ENCODE measurements at places on chromosomes 11 and 22.

- no peak for DNase-seq
Observed at GRCh38 chr11:96412761-96413381, 23.1 kb downstream of the JRKL start.

- peak; percentile 9 for DNase-seq
Observed at GRCh38 chr22:32106930-32107329, 52.2 kb downstream of the C22orf42 start.

- DNase-seq: no peak
Observed at GRCh38 chr22:33756508-33756949, 163.7 kb downstream of the LARGE1 start.

DNA sequence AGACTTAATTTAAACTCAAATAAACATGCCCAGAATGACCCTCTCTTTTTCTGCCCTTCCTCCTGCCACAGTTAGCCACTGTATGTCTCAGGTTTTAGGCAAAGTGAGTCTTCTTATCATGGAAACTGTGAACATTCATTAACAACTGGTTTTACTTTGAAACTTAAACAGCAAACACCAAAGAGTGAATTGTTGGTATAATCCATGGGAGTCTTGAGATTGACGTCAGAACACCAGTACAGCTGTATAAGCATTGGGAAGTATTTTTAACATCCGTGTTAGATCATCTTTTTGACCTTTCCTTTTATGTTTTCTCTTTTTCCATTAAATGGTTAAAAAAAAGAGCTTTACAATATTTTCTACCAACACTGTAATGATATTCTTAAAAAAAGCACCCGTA lies 38.9 kb downstream of the ARHGEF12 start:
- no peak for DNase-seq

DNA sequence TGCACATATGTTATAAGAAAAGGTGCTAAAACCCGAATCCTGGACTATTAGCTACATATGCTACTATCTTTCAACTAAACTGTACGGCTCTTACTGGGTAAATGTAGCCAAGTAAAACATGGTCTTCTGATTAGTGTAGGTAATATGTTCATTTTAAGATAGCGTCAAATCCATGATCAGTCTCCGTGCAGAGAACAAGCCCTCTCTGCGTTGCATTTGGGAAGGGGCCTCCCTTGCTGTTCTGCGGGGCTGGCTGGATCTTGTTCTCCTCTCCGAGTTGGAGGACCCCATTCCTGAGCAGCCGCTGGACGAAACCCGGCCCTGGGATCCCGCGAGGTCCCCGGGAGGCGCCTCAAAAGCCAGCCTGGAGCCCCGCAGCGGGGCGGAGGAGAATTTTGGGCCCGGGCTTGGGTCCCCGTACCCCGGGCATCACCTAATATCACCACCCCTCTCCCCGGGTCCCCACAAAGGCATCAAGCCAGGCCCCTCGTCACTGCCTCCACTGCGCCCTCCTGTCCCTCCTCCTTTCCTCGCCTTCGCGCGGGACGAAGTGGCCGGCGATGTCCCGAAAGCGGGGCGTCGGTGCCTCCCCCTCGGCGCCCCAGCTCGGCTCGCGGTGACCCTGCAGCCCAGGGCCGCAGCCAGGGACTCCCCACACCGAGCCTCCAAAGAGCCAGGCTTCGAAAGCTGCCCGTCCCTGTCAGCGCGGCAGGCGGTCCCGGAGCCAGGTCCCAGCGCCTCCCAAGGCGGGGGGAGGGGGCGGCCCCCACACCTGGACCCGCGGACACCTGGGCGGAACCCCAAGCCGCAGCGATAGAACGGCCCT lies 54.5 kb upstream of the FBXO3 start:
- DNase-seq: no peak

GRCh38 chr22:33188326-33188725 lies 130.1 kb upstream of the SYN3 start:
- DNase-seq: no peak

DNA sequence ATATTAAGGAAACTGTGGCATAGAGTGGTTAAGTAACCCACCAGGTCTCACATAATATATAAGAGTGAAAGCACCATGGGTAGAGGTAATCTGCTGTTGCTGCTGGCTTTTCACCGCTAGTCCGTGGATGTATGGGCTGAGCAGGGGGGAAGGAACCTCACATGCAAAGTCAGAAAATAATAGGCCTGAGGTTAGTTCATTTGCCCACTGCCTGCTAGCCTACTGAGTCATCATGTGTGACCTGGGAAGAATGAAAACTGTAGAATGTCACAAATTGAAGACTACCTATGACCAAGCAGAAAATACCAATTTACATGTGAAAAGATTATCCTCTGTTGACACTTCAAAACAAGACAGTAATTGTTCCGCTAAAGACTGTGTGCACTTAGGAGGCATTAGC lies 560.1 kb upstream of the FAT3 start:
- DNase-seq: peak; percentile 3

DNA sequence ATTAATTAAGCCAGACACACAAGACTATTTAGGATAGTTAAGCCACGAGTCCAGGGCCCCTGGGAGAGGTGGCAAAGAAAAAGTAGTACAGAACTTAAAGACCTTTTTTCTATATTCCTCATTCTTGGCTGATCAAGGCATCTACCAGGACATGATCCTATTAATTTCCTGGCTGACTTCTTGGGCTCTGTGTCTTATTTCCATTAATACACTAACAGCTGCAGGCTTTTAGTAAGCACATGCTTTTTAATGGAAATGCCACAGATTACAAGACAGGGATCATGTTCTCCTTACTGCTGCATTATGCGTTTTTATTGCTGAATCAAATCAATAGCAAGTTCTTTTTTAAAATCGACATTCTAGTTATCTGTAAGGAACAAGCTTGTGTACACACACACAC lies 35.2 kb downstream of the BTG4 start:
- no peak for DNase-seq

GRCh38 chr11:110453684-110454354 lies 24.1 kb downstream of the FDX1 start:
- no peak for DNase-seq

GRCh38 chr22:22547692-22548300 lies 11.3 kb downstream of the PRAME start:
- no peak for DNase-seq

DNA sequence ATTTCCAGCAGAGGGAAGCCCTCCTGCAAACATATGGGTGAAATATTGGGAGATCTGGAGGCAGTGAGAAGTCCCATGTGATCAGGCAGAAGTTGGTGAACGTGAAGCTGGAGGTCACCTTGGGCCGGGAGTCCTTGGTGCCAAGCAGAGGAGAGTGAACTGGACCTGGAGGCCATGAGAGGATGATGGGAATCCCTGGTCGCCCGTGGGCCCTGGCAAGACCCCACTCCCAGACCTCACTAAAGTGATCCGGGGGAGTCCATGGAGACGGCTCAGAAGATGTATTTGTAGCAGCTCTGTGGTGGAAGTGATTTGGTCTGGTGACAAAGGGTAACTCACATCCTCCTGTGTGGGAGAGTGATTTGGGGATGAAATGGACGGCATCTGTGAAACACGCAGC lies 71.0 kb downstream of the ARHGAP8 start:
- no peak for DNase-seq

DNA sequence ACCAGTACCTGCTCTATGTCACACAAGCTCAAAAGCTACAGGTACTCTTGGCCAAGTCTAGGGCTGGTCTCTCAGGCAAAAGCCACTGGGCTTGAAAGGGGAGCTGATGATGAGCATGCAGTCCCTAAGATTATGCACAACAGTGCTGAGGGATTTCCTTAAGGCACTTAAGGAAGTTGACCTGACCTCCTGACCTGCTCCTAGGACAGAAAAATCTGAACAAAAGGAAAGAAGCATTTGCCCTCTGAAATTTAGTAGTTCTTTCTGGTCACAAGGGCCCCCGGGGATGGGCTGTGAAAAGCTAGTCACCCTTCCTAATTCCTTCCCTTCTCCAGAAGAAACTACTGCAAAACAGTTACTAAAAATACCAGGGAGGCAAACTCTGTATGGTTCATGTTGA lies 83.6 kb upstream of the PHOX2A start:
- DNase-seq: no peak

DNA sequence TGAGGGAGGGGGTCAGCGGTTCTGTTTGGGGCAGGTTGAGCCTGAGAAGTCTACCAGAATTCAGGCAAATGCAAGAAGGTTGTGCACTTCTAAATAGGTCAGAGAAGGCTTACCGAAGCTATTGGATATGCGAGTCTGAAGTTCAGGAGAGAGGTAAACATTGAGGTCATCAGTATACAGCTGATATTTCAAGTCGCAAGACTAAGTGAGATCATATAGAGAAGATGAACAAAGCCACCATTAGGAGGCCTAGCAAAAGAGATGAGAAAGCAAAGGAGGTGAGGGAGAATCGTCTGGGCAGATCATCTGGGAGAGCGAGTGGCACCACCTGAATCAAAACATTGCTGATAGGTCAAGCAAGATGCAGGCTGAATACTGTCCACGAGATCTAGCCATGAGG lies 430.6 kb downstream of the BUD13 start:
- no peak for DNase-seq

DNA sequence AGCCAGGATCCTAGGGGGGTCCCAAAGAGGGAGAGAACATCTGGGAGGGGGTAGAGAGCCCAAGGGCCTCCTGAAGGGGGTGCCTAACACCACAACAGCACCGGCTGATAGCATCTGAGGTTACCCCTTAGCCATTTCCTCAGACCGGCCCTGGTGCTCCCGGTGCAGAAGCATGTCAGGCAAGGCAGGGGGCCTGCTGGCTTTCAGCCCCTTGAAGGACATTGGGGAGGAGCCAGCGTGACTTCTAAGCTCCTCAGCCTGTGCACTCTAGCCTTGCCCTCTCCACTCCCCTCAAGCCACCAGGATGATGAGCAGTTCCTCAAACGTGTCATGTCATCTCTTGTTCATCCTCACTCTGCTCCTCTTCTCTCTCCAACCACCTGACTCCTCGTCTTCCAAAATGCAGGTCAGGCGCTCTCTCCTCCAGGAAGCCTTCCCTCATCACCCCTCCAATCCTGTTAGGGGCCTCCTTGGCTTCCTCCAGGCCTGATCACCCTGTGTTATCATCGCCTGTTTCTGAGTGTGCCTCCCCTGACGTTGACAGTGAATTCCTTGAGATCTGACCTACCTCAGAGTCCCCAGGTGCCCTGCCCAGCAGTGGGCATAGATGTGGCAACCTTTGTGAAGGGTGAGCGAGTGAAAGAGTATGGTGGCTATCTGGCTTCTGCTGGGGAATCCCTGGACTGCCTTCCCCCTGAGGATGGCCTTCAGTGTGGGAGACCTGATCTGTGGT lies 6.1 kb downstream of the P2RY2 start:
- DNase-seq: no peak

GRCh38 chr11:35531246-35531645 lies 5.8 kb upstream of the PAMR1 start:
- peak; percentile 34 for DNase-seq

GRCh38 chr11:8265681-8266241 lies 2.1 kb upstream of the LMO1 start:
- DNase-seq: no peak

GRCh38 chr11:85062659-85063058 lies 564.5 kb downstream of the DLG2 start:
- DNase-seq: no peak

DNA sequence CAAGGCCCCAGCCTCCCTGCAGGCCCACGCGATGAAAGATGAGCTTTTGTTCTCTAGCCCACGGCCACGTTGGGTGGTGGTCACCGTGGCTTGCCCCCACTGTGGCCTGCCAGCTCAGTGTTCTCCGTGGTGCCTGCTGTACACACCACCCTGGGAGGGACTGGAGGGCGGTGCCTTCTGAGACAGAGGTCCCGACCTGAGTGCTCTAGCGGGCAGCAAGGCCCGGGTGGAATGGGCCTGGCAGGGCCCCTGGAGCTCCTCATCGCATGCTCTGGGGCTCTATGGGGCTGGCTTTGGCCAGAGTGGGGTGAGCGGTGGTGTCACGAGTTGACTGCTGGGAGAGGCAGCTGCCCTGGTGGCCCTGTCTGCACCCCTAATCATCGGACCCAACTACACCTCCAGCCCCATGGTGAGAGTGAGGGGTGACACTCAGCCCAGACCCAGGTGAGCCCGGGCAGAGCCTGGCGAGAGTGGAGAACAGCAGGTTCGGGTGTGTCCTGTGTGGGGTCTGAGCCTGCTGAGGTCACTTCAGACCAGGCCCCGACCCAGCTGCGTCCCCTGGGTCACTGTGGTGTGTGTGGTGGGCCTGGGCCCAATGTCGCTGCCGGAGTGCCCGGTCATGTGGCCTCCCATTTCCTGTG lies 541.9 kb downstream of the TBC1D22A start:
- DNase-seq: no peak

GRCh38 chr22:22009661-22010060 lies 27.1 kb upstream of the TOP3B start:
- DNase-seq: no peak

- peak; percentile 38 for DNase-seq
Observed at GRCh38 chr11:109405671-109406070, 16.3 kb upstream of the C11orf87 start.

DNA sequence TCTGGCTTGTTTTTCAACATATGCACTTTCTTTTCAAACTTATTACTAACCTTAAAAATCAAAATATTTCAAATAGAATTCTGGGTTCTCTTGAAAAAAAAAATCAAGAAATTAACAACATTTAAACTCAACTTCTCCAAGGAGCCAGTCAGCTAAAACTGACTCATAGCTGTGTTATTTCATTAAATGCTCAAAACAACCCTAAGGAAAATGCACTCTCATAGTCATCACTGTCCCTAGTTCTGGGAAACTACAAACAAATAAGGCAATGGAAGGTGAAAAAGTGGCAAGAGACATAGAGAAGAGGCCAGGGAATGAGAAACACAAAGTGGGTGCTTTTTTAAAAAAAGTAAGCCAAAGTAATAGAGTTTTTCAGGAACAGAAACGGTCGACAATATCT lies 4.1 kb upstream of the ARHGAP20 start:
- peak; percentile 27 for DNase-seq

DNA sequence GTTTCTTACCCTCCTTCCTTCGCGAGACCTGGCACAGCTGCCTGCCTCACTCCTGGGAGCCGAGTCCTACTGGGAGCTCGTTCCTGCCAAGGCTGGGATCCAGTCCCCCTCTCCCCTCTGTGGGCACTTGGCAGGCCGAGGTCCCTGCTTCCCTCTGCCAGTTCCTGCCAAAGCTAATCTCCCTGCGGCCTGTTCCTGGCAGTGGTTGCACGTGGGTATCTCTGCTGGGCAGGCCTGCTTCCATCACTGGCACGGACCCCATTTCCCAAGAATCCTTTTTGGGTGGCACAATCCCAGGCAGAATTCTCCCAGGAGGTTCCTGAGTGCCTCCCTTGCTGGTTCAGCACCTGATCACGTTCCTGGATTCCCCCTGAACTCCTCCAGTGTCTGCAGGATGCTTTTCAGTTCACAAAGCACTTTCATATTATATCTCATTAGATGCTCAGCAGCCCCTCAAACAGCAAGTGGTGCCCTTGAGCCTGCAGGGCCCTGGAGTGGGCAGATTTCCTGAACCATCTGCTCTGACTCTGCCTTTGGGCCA lies 96.5 kb downstream of the RRM1 start:
- DNase-seq: no peak
